NCI-H187 treated with DMSO at 0.1 percent for 48 hours (cell line): ENCODE measurements at places on chromosomes 2 and 18.

GRCh38 chr2:37379881-37380296 is 35.5 kb downstream of the QPCT start:
- DNase-seq = no peak

DNA sequence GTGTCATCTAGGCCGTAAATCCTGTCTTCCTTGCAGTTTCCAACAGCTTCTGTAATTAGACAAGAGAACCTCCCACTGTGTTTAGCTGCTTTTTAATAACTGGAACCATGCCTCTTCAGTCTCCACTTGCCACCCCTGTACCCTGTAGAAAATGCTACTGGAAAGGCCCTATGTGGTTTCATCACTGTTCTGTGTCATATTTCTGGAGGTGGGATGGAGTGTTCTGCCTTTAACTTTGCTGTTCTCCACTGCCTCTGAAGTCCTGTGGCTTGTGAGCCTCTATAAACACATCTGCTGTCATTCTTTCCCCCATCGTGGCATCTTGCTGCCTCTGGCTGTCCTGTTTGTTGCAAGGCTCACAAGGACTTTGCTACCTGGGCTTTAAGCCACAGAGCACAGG is 17.9 kb downstream of the MGAT5 start:
- DNase-seq = no peak

- no peak for DNase-seq
Measured at GRCh38 chr2:101399021-101399799, 11.9 kb upstream of the CREG2 start.

- no peak for DNase-seq
Measured at GRCh38 chr2:232372231-232373208, 6.0 kb upstream of the ALPP start.

GRCh38 chr2:158953926-158954763 is 14.3 kb upstream of the TANC1 start:
- no peak for DNase-seq
